Stimulated activated CD4-positive, alpha-beta T cell treated with anti-CD3 and anti-CD28 coated beads, Interleukin-12 subunit alpha, Interleukin-12 subunit beta, amount 100 ng/mL, for 24 hours (primary cell): ENCODE measurements at places on chromosomes 3 and 15.

DNA sequence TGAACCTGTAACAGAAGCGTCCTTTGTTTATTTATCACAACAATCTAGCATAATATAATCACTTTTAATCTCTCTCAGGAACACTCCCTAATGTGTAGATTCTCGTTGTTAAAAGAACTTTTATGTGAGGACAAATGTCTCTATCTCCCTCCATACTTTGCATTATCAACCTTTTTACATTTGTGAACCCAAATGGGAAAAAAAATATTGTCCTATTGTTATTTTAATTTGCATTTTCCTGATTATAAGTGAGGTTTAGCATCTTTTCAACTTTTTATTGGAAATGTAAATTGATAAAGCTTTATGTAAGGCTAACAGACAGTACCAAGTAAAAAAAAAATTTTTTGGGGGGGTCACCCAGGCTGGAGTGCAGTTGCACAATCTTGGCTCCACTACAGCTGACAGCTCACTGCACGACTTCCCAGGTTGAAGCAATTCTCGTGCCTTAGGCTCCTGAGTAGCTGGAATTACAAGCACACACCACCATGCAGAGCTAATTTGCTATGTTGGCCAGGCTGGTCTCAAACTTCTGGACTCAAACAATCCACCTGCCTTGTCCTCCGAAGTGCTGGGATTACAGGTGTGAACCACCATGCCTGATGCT is 33.0 kb upstream of the DENND4A start:
- no peak for DNase-seq

DNA sequence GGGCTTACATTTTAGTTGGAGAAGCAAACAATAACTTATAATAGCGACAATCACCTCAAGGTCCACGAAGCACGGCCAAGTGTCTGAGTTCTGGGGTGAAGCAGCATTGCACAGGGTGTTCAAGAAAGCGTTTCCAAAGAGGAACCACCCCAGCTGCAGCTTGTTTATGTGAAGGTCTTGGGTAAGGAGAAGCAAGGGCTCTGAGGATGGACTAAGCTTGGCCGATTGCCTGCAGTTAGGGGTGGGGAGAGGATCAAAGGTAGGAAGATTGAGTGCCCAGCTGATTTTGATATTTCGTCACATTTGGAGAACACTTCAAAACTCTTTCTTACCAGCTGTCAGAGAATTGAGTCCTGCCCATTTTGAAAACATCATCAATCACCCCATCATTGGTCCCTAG is 321.6 kb upstream of the DNAJC19 start:
- no peak for DNase-seq

DNA sequence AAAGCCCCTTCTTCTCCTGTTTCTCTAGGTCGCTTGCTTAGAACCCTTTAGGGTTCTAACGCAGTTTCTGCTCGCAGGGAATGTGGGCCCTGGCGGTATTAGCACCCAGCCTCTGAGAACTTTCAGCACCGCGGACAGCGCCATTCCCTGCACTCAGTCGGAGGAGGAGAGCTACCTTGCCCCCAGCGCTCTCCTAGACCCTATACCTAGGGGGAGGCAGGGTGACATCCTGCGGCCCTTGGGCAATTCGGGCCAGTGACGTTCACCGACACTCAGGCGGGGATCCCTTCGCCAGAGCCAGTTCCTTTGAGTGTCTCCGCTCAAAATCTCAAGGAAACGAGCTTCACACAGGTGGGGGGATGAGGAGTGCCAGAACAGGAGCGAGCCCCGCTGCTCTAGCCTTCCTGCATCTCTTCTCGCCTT is 1.3 kb downstream of the SLC7A14 start:
- no peak for DNase-seq

- DNase-seq: peak; percentile 46
These were observed 62.0 kb upstream of the BCL6 start for GRCh38 chr3:187807086-187807862.

- no peak for DNase-seq
These were observed 239.9 kb upstream of the TPM1 start for GRCh38 chr15:62802612-62803011.

DNA sequence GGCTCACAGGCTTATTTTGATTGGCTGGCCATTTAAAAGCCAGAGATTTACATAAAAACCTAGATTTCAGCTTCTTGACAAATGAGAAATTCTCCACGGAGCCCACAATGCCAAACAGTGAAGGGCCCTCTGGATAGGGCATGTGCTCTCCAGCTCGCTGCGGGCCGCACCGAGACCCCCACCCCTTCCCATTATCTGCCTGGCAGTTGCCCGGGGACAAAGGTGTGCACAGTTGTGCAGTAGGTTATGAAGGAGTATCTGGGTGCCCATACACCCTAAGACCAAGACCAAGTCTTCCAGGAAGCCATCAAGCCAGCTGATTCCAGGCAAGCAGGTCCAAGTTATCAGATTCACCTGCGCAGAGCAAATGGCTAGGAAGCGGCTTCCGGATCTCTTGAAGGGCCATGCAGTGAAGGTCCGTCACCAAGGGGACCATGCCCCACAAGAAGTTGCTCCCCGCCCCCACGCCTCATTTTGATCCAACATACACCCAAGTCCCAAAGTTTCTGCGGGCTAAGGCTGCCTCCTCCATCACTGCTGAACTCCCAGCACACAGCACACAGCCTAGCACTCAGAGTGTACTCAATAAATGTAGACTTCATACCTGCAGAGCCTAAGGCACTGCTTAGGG is 1.3 kb downstream of the MRPS25 start:
- DNase-seq: no peak

- no peak for DNase-seq
These were observed 225.6 kb downstream of the NFKBIZ start for GRCh38 chr3:102074946-102075345.

DNA sequence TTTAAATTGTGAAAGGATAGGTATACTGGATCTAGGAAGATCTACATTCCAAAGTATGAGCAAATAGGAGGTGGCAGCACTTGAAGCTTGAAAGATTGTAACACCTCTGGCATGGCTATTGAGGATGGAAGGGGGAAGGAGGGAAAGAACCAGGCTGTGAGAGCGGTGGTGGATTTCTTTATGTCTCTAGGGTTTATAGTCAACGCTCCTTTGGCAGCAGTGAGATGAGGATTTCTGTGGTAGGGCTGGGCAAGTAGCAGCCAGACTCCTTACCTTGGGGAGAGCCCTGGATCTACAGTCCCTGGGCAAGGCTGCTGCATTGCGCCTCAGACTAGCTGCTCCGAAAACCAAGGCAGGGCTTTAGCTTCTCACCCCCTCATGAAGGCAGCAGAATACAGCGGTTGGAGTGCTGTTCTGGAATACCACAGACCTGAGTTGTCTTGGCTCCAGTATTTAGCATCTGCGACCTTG is 53.2 kb downstream of the MEF2A start:
- DNase-seq: no peak

- no peak for DNase-seq
These were observed 61.5 kb upstream of the DCBLD2 start for GRCh38 chr3:98962951-98963350.

GRCh38 chr3:155393316-155393715 is 99.8 kb upstream of the STRIT1 start:
- no peak for DNase-seq
